ENCODE measurements at places on chromosomes 6 and 20.

DNA sequence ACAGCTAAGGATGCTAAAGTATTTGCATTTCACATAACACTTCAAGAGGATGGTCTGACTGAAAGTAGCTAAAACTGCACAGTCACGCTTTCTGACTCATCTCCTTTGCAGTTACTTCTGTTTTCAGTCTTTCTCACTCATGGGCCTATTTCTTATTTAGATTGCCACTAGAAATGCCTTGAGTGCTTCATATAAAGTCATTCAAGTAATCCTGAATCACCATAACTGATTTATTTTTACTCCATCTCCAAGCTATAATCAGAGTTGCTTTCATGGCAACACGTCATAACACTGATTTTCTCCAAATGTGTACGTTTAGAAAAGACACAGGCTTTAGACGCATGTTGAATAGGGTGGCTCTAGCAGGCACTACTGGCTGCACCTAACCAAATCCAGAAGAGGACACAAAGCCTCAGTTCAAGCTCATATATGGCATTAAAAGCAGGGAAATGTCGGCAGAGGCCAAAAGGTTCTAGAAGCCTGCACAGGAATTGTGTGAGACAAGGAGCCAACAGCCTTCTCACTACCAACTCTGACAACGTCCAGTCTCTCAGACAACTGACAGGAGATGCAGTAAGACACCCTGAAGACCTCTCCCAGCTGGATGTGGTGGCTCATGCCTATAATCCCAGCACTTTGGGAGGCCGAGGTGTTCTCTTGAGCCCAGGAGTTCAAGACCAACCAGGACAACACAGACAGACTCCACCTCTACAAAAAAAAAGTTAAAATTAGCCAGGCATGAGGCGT is 64.1 kb upstream of the BEND6 start:
- no peak for DNase-seq

GRCh38 chr6:169293196-169293595 is 39.5 kb upstream of the THBS2 start:
- DNase-seq = no peak

GRCh38 chr6:105038259-105038658 is 81.4 kb downstream of the LIN28B start:
- no peak for DNase-seq

DNA sequence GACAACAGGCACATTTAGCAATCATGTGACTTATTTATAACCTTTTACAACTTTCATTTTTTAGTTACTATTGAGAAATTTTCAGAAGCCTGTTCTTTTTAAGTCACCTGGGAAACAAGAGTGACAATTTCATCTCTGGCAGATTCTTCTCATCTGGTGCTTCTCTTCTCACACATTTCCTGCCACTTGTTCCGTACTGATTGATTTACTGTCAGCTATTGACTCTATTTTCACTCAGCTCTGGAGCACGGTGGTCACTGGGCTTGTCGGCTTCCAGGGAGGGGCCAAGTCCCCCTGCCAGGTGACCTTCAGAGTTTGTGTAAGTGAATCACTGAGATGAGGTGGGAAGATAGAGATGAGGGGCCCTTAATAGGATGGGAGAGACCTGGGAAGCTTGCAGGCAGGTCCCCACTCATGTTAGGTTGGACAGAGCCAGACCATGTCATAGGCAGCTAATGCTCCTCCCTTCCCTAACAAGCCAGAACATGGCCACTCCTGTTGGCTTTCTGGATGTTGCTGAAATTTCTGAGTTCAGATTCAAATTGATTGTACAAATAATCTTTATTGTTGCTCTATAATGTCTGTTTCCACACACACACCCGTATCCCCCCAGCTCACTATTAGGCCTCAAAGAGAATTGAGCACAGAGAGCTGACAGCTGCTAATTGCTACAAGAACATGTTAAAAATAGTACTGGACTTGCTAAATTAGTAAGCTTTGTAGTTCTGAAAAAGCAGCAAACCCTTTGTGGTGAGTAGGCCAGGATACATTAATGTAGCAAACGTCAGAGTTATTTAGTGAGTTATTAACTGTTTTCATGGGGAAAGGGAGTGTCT is 13.3 kb downstream of the DUSP22 start:
- DNase-seq = no peak

DNA sequence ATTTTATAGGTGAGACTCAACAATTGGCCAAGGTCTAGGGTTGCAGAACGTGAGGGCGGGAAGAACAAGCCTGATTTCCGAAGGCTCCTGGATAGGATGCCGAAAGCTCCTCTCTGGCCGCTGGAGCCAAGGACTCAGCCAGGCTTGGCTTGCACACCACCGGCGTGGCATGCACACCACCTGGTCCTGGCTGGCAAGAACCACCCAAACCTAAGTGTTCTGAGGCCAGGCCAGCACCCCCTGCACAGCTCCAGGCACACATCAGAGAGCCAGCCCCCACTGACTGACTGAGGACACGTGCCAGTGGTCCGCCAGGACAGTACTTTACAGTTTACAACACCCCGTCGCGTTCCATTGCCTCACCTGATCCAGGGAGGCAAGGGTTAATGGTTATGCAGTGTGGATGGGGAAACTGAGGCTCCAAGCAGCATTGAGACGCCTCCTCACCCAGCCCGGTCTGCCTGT is 414 bp downstream of the TGM2 start:
- DNase-seq = no peak

DNA sequence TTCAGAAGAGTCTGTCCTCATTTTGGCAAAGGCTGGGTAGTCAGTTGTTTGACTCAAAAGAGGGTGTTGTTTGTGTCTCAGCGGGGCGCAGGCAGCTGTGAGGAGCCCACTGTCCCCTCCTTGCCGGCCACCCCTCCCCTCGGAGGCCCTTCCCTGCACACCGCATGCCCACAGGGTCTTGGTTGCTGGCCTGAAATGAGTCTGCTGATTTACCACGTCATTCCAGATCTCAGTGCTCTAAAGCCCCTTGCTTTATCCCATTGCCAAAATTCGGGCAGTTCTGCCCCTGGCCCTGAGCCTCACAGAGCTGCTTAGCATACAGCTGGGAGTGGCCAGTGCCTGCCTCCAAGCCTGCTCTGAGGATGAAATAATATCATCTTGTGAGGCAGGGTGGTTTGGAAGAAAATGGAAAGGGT is 220.7 kb downstream of the UST start:
- no peak for DNase-seq

DNA sequence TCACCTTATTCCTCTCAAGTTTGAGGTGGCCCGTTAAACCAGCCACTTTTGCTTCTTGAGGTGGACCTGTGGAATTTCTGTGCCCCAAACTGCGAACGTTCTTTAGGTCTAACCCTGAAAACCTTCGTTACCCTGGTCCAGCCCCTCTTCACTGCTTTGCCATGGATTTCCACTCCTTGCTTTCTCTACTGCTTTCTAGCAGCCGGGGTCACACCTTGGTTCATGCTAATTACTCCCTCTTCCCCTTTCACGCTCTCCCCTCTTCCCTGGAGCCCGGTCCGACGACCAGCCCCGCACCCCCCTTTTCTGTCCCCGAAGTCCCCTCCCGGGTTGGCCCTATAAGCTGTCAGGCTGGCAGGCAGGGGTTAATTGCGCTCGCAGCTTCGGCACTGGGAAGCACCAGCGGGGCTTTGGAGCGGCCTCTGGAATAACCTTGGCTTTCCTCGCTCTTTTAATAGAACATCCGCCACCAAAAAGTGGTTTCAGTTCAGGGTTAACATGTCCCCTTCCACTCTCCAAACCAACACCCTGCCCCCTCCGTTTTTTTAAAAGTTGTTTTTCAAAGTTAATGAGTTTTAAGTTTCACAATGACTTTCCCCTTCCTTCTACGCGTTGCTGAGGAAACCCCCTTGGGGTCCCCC is 1.4 kb upstream of the HIVEP1 start:
- peak; percentile 51 for DNase-seq

DNA sequence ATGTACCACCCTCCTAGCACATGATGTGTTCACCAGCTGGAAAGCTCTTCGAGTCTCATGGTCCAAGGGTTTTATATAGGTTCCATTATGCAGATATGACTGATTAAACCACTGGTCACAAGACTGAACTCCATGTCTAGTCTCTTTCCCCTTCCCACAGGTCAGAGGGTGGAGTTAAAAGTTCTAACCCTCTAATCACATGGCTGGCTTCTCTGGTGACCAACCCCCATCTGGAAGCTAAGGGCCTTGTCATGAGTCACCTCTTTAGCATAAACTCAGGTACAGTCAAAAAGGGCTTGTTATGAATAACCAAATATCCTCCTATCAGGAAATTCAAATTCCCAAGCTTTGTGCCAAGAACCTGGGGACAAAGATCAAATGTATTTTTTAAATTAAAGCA is 52.0 kb upstream of the KLHL31 start:
- DNase-seq = no peak

DNA sequence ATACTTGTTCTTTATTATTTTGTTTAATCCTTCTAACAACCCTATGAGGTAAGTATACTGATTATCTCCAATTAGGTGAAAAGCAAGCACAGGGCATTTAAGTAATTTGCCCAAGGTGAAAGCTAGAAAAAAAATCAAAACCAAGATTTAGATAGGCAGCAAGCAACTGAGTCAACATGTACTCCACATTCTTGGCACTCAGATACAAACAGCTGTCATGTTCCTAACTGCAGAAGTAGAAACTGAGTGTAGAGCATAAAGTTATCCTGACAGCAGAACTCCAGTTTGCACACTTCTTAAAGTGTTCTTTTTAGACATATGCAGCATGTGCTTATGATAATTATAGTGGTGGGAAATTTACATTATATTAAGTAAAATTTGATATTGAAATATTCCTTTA is 278.1 kb downstream of the MEI4 start:
- no peak for DNase-seq

DNA sequence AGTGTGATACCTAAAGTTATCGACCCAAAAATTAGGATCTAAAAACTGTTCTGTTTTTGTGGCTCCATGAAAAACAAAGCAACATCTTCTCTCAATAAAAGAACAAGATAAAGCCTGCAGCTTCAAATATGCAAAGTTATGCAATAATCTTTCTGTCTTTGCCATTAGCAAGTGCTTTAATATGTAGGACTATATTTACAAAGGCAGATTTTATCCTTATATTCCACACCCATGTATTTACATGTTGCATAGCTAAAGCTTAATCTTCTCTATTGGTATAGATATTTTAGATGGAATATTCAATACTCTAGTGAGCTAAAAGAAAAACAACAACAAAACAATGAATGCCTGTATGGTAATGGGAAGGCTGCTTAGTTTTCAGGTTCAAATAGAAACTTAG is 628.2 kb downstream of the PHF3 start:
- no peak for DNase-seq

- DNase-seq = no peak
Measured at GRCh38 chr6:168596344-168596743, 155.4 kb downstream of the SMOC2 start.

- DNase-seq = no peak
Measured at GRCh38 chr6:169984181-169985120, 233.0 kb downstream of the ERMARD start.

GRCh38 chr20:38290829-38291814 is 12.8 kb upstream of the BPI start:
- DNase-seq = no peak

DNA sequence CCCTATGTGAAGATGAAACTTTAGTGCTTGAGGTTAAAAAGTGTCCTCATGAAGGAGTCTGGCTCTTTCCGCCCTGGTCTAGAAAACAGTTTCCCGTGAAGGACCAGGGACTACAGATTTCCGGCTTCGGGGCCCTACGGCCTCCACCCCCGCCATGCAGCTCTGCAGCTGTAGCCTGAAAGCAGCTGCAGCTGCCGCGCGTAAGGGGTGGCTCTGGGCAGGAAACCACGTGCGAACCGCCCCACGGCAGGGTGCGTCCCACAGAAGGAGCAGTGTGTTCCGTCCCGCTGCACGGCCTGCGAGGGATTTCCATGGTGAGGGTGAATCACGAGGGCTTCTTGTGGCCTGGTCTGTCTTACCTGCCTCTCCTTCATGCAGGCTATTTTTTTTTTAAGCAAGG is 117.0 kb downstream of the ERMARD start:
- no peak for DNase-seq

- no peak for DNase-seq
Measured at GRCh38 chr6:54085541-54085940, 25.7 kb upstream of the MLIP start.

- no peak for DNase-seq
Measured at GRCh38 chr6:31180500-31180899, 10.0 kb upstream of the POU5F1 start.

DNA sequence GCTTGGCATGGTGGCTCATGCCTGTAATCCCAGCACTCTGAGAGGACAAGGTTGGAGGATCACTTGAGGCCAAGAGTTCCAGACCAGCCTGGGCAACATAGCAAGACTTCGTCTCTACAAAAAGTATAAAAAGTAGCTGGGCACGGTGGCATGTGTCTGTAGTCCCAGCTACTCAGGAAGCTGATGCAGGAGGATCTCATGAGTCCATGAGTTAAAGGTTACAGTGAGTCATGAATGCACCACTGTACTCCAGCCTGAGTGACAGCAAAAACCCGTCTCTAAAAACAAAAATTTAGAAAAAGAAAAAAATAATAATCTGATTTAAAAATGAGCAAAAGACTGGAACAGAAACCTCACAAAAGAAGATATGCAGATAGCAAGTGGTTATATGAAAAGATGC is 279.7 kb downstream of the RNGTT start:
- no peak for DNase-seq

GRCh38 chr6:8589941-8590729 is 154.8 kb upstream of the SLC35B3 start:
- no peak for DNase-seq

GRCh38 chr6:154874773-154875592 is 120.1 kb upstream of the TIAM2 start:
- no peak for DNase-seq
